Activated CD4-positive, alpha-beta T cell treated with anti-CD3 and anti-CD28 coated beads, Interleukin-10, Interleukin-2, amounts not matched to agents 100 ng/mL and 50 ng/mL, durations not matched to agents 16 hours and 8 hours (primary cell): ENCODE measurements at places on chromosomes 4 and X.

GRCh38 chr4:79210636-79211049, 115.2 kb downstream of the NAA11 start:
- DNase-seq = no peak

- no peak for DNase-seq
These were observed 18.2 kb upstream of the RHOH start for GRCh38 chr4:40178672-40179071.

DNA sequence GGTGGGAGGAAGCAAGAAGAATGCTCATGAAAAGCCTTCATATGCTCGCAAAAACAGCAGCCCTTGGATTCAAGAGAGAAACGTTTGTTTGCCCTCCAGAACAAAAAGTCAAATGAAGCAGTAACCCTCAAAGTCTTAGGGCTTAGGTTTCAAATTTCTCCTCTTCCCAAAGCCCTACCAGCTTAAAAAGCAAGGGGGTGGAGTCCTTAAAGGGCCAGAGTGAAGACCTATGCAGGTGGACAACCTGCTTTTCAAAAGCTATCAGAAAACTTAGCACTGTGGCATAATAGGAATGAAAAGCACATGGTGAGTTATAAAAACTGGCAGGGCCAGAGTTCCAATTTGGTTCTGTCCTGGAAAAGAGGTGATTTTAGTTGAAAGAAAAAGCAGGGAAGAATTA, 253.3 kb downstream of the NAP1L3 start:
- no peak for DNase-seq

GRCh38 chrX:123570011-123570590, 162.8 kb downstream of the THOC2 start:
- no peak for DNase-seq

GRCh38 chr4:168623484-168623883, 126.6 kb downstream of the PALLD start:
- DNase-seq = no peak

DNA sequence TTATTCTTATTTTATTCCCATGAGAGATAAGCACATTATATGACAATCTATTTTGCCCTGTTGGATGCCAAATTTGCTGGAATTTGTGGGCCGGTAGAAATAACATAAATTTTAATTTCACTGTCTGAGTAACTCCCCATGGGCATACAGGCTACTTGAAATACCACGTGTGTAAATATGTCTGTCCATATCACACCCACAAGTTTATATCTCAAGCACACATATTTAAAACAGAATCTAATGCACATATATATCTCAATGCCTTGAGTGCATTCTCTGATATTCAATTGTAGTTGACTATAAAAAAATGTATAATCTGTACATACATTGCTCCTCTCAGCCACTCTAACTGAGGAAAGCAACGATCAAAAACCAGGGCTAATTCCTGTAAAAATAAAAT, 51.2 kb downstream of the PPARGC1A start:
- no peak for DNase-seq

DNA sequence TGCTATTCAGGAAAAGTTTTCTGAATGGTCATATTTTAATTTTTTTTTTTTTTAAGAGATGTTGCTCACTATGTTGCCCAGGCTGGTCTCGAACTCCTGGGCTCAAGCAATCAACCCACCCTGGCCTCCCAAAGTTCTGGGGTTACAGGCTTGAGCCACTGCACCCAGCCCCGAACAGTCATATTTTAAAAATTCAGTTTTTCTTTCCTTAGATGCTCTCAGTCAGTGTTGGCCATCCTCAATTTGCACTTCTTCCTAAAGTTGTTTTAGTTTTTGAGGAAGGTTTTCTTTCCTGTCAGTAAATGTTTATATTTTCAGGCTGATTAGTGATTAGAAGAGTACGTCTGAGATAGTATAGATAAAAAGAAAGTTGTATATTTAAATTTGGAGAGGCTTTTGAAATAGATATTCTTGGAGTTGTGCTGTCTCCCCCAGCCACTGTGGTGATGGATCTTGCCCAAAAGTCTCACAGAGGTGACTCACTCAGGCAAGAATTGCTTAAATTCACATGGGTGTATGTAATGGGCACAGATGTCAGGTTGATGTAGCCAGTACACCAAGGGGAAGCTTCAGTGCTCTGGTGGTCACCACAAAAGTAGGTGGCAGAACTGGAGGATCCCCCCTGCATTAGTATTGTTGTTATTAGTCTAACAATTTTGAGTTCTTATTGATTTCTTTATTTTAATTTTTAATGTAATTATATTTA, 72.2 kb upstream of the ELOVL6 start:
- DNase-seq = no peak

- DNase-seq = no peak
These were observed 60.1 kb upstream of the SORCS2 start for GRCh38 chr4:7132249-7132648.

GRCh38 chr4:94406668-94407437, 44.9 kb upstream of the PDLIM5 start:
- DNase-seq = peak; percentile 68

- peak; percentile 86 for DNase-seq
These were observed 78.0 kb upstream of the BCOR start for GRCh38 chrX:40175511-40176350.

DNA sequence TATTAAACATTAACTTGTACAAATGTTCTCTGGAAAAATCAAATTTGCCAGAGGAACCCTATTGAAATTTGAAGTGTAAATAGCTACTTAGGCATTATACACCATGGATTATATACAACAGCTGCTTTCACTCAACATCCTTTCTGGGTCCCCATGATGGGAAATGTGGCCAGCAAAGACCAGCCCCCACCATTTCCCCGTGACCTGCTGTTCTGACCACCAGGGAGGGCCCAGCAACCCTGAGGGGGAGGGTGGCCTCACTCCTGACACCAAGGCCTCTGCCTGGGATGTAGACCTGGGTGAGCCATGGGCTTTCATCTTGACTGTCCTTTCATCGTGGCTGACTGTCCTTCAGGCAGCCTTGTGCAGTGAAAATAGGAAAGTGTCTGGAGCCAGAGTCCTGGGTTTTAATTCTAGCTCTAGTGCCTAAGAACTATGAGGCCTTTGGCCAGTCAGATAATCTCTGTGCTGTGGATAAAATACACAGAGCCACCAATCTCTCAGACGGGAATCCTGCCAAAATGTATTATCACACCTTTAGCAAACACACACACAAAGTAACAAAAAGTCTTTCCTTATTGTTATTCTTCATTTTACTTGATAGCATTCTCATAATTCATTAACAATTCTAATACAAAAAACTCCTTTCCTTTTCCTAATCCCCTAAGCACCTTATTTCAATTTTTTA, 45.1 kb downstream of the NR3C2 start:
- no peak for DNase-seq

DNA sequence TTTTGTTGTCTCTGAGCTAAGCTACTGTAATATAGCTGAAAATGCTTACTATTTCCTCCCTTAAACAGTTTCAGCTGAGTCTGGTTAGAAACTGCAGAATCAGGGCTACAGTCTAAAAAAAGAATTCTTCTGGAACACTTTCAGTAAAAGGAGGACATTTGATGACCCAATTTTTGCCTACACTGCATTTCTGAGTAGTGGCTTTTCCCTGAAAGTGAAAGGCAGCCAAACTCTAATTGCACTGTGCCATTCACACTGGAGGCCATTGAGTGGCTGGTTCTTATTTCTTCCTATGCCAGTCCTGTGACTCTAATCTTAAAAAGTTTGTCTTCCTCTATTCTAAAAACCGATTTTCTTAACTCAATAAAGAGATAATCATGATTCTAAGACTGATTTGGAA, 526.0 kb downstream of the CFAP47 start:
- no peak for DNase-seq

DNA sequence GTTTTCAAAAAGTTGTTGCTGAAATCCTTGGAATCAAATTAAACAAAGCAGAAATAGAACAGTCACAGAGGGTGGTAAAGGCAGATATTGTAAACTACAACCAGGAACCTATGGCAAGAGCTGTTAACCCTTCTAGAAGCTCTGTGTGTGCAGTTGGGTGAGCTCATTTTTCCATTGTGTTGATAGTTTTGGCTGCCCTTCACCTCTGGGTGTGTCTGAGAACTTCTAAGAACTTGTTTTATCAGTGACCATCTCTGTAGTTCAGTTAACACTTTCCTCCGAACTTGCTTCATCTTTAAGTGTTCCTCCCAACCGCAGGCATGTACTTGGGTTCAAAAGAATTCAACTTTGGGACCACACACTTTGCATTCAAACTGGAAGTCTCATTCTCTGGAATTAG, 32.7 kb downstream of the RBMX start:
- peak; percentile 28 for DNase-seq

- DNase-seq = no peak
These were observed 215.5 kb upstream of the VEGFC start for GRCh38 chr4:177008071-177008835.

DNA sequence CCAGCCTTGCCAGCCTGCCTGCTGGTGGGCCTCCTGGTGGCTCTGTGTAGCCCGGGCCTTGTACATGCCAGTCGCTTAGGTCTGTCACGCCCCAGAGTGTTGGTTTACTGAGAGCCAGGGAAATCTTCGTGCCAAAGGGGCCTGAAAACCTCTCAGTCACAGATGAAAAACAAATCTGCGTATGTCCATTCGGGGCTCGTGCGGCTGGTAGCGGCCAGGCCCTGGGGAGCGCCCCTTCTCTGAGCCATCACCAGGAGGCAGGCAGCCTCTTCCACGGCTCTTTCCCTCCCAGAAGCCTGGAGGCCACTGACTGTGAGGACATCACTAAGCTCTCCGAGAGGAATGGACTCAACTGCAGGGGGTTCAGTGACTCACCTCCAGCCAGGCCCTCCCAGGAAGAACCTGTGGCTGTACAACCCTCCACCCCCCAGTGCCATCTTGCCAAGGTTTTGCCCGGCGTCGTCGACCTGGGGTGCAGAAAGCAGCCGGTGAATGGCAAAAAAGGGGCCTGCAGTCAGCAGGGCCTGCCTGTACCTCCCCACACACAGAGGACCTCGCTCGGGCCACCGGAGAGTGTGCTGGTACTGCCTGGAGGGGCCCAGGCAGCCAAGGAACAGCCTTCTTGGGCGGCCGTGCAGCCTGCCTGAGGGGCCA, 162.2 kb downstream of the BCOR start:
- no peak for DNase-seq

DNA sequence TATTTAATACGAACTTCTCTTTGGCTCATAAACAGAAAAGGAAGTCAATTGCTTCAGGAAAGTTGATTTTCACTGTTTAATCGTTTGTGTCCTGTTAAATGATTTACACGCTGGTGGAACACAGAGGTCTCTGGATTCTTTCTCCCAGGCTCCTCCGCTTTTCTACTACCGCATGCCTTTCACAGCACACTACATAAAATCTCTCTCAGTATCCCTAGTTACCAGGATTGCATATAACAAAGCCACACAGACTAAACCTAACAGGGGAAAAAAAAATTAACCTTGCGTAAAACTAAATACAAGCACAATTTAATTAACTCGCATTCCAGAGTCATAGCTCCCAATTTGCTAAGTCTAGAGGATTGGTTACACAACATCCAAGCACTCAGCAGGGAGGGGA, 133.9 kb downstream of the CORIN start:
- no peak for DNase-seq

DNA sequence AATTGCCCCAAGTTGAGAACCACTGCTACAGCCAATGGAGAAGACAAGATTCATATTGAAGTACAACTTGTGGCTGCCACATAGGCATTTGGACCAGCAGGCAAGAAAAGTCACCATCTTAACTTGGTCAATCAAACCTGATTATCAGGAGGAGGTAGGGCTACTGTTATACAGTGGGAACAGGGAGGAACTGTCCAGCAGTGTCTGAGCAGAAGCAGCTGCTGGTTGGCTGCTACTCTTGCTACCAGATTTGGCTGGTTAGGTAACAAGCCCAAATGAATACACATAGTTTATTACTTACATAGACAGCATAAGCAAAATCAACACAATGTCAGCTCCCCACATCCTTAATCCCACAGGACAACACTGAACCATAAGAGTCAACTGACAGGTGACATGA, 39.4 kb downstream of the ATP1B4 start:
- no peak for DNase-seq

GRCh38 chrX:154546354-154547244, at the start of gene G6PD:
TSS of gene G6PD (minus strand) at chrX:154546846. CDS start at chrX:154546155, 691 bp downstream.
- peak; percentile 83 for DNase-seq

DNA sequence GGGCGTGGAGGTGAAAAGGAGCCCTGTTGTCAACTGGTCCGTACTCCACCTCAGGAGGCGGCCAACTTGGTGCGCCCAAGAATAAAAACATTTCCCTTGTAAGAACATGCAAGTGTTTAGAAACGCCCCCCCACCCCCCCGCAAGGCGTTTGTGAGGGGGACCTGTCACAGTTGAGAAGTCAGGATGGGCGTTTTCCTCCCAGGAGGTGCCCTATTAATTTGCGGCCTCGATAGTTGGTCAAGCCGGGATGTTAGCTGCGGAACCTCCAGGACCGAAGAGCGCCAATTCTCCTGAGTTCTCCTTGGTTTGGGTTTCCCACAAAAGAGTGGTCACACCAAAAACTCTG, 651 bp upstream of the SAP30 start:
- DNase-seq = peak; percentile 53

GRCh38 chrX:16101581-16101980, 21.8 kb upstream of the GRPR start:
- no peak for DNase-seq

GRCh38 chrX:29478336-29479069, 736.9 kb upstream of the MAGEB2 start:
- peak; percentile 49 for DNase-seq

DNA sequence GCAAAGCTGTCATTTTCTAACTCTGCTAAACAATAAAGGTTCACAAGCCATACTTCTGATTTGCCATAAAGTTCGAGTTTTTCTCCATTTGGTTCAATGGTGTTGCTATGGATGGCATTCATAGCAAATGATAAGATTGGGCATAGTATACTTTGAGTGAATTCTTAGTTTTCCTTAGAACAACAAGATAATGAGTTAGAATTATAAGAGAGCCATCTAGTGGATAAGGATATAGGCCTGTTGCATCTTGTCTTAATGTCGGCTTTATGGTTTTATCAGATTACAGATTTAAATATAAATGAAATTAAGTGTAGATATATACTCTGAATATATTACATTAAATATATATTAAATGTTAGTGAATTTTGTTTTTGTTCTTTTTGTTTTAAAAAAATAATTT, 644.6 kb downstream of the IL1RAPL1 start:
- DNase-seq = no peak

- no peak for DNase-seq
These were observed 19.9 kb upstream of the TRIM61 start for GRCh38 chr4:164997324-164997723.

DNA sequence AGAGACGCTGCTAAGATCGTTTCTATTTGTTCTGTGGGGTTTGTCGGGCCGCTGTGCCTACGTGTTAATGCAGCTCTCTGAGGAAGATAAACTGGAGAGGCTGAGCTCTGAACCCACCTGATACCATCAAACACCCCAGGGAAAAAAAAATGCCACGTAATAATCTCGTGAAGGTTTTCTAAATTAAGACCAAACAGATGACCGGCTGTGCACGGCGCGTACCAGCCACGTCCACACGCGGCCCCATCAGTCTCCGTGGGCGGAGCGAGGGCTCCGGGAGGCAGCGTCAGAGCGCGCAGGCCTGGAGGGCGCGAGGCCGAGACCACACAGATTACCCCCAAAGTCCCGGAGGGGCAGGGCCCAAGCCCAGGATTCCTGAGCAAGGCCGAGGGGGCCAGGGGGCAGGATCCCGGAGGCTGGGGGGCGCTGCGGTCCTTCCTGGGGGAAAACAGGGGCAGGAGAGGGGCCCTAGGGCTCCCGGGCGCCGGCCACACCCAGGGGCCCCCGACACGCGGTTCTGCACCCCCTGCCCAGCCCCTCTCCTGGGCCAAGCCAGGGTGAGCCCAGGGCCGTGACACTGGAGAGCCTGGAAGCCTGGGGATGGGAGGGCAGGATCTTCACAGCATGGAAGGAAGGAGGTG, 91.9 kb downstream of the FAM53A start:
- DNase-seq = no peak

- DNase-seq = no peak
These were observed 19.2 kb upstream of the SPON2 start for GRCh38 chr4:1191621-1192020.
